Stomach (tissue), 19 donors: ENCODE measurements at places on chromosomes 4 and X. TPM values are rescaled to one million over a fixed set of nuclear protein-coding genes. Genes with fewer than 3 reads are reported as not detected.

SH3D19 gene
- polyA plus RNA-seq: 40.6 TPM

TSPAN7 gene
- polyA plus RNA-seq: 3.6 TPM

SYTL4 gene
- 23.7 TPM for polyA plus RNA-seq

KIF4A gene
- polyA plus RNA-seq: 1.2 TPM

GABRE gene
- polyA plus RNA-seq: 0.37 TPM

MAGEB2 gene
- not detected for polyA plus RNA-seq

ZNF157 gene
- polyA plus RNA-seq: 0.15 TPM

IL13RA2 gene
- polyA plus RNA-seq: 0.10 TPM

ASB12 gene
- polyA plus RNA-seq: not detected

RPS6KA6 gene
- polyA plus RNA-seq: 0.81 TPM

NHSL2 gene
- polyA plus RNA-seq: 0.68 TPM

SOD3 gene
- polyA plus RNA-seq: 8.8 TPM

PLP1 gene
- polyA plus RNA-seq: 6.0 TPM

GRIA3 gene
- polyA plus RNA-seq: 2.1 TPM

CFI gene
- polyA plus RNA-seq: 2.5 TPM

FANCB gene
- 0.38 TPM for polyA plus RNA-seq

GAGE12H gene
- polyA plus RNA-seq: not detected

WDR1 gene
- 91.2 TPM for polyA plus RNA-seq

CLCN4 gene
- 0.46 TPM for polyA plus RNA-seq

MAGEB10 gene
- not detected for polyA plus RNA-seq

TENM3 gene
- polyA plus RNA-seq: 1.5 TPM

EIF4E gene
- polyA plus RNA-seq: 14.9 TPM

SULT1B1 gene
- 57.6 TPM for polyA plus RNA-seq

RHOH gene
- polyA plus RNA-seq: 3.2 TPM

HSD17B13 gene
- not detected for polyA plus RNA-seq

TMEM144 gene
- polyA plus RNA-seq: 2.8 TPM

C1GALT1C1 gene
- 15.9 TPM for polyA plus RNA-seq

DUX4 gene
- polyA plus RNA-seq: not detected

IGBP1 gene
- polyA plus RNA-seq: 73.3 TPM

UGT8 gene
- polyA plus RNA-seq: 1.6 TPM

MAGEA2B gene
- not detected for polyA plus RNA-seq

SPATA18 gene
- polyA plus RNA-seq: 3.3 TPM

PRR27 gene
- polyA plus RNA-seq: not detected

CHRNA9 gene
- 0.31 TPM for polyA plus RNA-seq

BCAP31 gene
- polyA plus RNA-seq: 49.6 TPM

PCDH11X gene
- polyA plus RNA-seq: not detected

GPR34 gene
- polyA plus RNA-seq: 6.2 TPM

HUWE1 gene
- 16.2 TPM for polyA plus RNA-seq

MAGEA8 gene
- polyA plus RNA-seq: not detected

CXCL10 gene
- 25.6 TPM for polyA plus RNA-seq

GAGE2A gene
- not detected for polyA plus RNA-seq

ARR3 gene
- not detected for polyA plus RNA-seq

SSX4B gene
- not detected for polyA plus RNA-seq

RRH gene
- not detected for polyA plus RNA-seq

KIT gene
- 3.8 TPM for polyA plus RNA-seq

GPC3 gene
- 0.46 TPM for polyA plus RNA-seq

NFXL1 gene
- 3.2 TPM for polyA plus RNA-seq

CSAG3 gene
- not detected for polyA plus RNA-seq

OTUD6A gene
- polyA plus RNA-seq: not detected

TCEAL6 gene
- polyA plus RNA-seq: not detected

SMIM10 gene
- polyA plus RNA-seq: 12.5 TPM

KIAA1210 gene
- not detected for polyA plus RNA-seq

GJB1 gene
- 18.4 TPM for polyA plus RNA-seq

GPR82 gene
- polyA plus RNA-seq: 0.25 TPM

ERAS gene
- not detected for polyA plus RNA-seq

SSX2B gene
- not detected for polyA plus RNA-seq

HPGDS gene
- polyA plus RNA-seq: 4.9 TPM

VCX3A gene
- polyA plus RNA-seq: 0.50 TPM

PNMA3 gene
- not detected for polyA plus RNA-seq
